A172 (cell line): ENCODE measurements at places on chromosomes 13 and 19. TPM values are rescaled to one million over a fixed set of nuclear protein-coding genes. Genes with fewer than 3 reads are reported as not detected.
A peak's percentile ranks its signal among the peaks of the same experiment; 100 is the strongest.

The OR7A5 gene
- total RNA-seq = not detected in 2 replicates

- no peak for DNase-seq
Measured at GRCh38 chr19:6416658-6417405, 7.8 kb downstream of the KHSRP start.

DNA sequence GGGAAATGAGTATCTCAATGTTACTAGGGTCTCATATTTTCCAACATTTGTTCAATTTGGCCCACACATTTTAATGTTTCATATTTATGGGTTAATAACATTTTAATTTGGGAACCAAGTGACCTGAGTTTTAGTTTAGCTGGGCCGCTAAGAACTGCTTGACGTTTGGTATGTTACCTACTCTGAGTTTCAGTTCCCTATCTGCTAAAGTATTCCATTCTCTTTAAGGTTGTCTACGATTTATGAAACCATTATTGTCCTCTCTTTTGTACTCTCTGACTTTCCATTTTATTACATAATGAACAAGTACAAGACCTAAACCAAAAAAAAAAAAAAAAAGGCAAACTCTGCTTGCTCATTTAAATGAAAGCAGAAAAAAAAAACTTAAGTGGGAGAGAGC is 89.9 kb downstream of the FGF14 start:
- no peak for DNase-seq

The MED25 gene
- 28.6 and 34.8 TPM in 2 replicates for total RNA-seq

- DNase-seq = peak; percentile 39
Measured at GRCh38 chr13:24270639-24271141, 38.7 kb upstream of the C1QTNF9 start.

GRCh38 chr13:100604918-100605710 is 16.5 kb upstream of the GGACT start:
- DNase-seq = no peak

DNA sequence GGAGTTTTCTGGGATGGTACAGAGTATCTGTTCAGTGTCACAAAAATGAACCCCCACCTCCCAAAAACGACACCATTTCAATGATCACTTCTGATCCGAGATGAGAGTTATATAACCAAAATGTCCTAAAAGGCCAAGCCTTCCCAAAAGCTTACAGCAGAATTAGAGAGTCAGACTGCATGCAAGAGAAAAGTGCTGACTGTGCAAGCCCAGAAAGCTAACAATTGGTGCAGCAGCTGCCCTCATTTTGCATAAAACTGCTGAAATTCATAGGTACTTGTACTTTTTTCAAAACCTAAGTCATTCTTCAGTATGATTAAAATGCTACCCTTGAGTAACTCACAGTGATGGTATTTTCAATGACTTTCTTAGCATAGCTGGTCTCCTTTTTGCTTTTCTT is 819.6 kb upstream of the ARGLU1 start:
- no peak for DNase-seq

GRCh38 chr13:45878966-45879365 is 27.4 kb upstream of the SIAH3 start:
- DNase-seq = no peak

- no peak for DNase-seq
Measured at GRCh38 chr13:51303063-51303552, 36.4 kb upstream of the SERPINE3 start.

The VSTM2B gene
- total RNA-seq = not detected in 2 replicates

- peak; percentile 46 for DNase-seq
Measured at GRCh38 chr13:112112534-112113276, 45.8 kb downstream of the SOX1 start.

DNA sequence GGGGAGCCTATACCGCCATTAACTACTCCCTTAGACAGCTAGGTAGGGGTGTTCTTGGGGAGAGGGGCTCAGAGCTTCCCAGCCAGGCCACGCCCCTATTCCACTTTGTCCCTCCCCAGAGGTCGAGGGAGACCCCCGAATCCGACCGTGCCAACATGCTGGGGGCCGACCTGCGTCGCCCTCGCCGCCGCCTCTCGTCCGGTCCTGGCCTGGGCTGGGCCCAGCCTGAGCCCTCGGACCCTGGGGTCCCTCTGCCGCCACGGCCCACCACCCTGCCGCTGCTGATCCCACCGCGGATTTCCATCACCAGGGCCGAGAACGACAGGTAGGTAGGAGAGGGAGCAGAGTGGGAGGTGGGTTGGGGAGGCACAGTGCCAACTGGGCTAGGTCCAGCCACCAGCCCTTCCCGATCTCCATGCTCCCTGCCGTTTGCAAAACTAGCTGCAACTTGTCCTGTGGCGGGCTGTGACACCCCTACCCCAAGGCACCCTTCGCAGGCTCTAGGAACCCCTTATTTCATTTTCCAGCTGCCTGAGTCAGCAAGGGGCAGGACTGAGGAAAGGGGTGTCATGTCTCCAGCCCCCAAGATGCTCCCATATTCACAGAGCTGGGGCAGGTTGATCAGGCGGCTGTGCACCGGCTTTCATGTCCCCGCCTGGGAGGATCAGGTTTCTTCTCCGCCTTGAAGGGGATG is 2.6 kb upstream of the PDE4A start:
- DNase-seq = no peak

GRCh38 chr13:36536546-36536945 is 104.3 kb downstream of the CCNA1 start:
- no peak for DNase-seq

DNA sequence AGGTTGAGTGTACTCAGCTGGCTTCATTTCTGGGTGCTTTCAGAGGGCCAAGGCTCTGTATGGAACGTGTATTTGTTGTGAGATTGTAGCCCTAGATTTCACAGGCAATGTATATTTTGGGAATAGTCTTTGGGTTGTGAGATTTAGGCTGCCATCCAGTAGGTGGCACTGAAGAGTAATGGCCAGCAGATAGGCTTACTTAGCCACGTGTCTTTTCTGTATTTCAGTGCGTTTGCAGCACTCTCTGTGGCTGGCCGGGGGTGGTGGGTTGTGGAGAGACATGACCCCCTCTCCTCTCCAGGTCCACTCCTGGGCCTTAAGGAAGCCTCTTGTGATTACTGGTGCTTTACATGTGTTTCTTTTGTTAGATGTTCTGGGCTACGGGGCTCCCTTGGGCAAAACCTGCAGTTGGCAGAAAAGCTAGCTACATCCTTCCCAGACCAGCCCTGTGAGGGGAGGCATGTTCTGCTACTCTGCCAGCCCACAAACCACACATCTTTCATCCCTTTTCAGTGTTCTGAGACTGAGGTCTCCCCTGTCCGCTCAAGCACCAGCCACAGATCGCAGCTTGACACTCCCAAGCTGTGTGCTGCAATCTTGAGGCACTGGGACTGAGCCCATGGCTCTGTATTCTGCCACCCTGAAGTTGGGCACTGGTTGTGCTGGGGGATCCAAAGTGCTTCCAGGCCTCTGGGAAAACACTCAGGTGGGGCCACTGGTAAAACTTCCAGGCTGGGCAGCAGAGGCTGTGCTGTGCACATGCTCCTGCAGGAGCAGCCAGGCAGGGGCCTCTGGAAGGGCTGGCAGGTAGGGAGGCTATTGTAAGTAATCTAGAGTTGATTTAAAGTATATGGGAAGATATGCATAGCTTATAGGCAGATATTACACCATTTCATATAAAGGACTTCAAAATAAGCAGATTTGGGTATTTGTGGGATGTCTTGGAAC is 1096.8 kb upstream of the PCDH20 start:
- peak; percentile 47 for DNase-seq

DNA sequence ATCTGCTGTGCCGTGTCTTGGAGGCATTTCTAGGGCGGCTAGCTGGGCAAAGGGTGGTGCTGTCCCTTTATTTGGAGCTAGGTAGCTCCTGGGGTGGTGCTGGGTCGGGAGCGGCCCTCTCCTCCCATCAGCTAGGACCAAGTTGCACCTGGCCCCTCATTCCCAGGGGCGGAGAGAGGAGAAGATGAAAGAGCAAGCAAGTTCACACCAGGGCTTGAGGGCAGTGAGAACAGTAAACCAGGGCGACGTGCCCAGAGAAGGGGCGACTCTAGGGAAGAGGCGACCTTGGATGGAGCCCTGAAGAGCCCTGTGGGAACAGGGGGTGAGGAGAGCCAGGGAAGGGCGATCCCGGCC is 17.0 kb upstream of the KCNN1 start:
- no peak for DNase-seq

DNA sequence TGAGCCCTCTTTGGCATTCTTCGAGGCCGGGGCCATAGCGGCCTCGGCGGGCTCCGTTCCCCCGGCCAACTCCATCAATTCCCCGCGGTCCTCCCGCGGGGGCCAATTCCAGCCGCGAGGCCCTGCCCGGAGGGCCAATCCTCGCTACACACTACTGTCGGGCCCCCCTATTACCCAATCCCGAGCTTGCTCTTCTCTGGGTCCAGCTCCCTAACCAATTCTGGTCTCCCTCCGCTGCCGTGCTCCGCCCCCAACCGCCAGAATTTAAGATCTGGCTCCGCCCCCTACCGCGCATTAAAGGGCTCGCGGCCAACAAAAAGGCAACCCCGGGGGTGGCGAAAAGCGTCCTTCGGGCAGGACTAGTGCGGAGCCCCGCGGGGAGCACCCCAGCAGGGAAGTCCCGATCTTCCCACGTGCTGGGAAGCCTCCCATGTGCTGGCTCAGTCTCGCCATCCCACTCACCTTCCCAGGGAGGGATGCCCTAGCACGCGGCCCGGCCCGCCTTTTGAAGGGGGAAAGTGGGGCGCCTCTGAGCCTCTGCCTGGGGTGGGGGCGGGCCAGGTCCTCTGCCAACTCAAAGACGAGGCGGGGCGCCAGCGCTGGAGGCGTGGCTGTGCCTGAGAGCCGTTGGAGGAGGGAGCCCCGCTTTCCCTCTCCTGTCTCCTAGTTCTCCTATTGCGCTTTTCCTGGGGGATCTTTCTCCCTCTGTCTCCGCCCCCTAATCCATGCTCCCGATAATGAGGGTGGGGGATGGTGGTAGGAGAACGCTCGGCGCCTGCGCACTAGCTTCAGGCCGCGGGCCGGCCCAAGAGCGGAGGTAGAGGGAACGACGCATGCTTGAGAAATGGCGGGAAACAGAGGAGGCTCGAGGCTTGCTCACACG is 3.5 kb downstream of the LIPE start:
- DNase-seq = no peak

- no peak for DNase-seq
Measured at GRCh38 chr13:109160887-109161669, 531.7 kb downstream of the MYO16 start.

- DNase-seq = no peak
Measured at GRCh38 chr13:92913840-92914239, 312.8 kb upstream of the GPC6 start.

DNA sequence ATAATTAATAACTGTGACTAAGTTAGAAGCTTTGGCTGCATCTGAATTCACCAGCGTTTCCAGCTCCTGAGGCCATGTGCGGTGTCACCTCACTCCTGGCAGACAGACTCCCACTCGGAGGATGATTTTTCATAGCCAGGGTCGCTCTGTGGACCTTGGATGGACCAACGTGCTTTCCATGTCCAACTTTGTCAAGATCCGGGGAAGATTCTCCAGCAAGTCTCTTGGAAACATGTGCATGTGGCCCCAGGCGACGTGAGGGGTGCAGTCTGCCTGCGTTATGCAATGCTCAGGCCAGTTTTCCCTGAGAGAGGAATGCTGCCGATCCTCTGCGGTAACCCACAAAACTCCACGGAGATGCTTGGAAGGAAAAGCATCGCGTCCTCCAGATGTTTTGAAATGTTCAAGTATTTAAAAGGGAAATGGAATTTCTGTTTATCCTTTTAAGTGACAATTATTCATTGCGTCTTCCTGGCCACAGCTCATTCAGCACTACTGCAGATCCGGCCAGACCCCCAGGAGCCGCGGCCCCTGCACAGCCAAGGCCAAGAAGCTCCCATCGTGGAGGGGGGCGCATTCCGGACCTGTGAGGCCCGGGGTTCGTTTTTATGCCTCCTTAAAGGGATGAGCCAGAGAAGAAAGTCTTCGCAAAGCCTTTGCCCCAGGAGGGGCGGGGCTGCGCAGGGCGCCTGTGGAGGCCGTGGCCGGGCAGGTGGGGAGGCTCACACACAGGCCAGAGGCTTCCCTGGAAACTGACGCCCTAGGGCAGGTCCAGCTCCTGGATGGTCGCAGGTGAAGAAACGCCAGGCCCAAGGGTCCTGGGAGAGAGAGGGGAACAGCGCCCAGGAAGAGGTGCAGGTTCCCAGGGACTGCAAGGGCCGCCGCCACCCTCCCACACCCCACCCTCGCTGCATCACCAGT is 46.0 kb downstream of the C13orf46 start:
- DNase-seq = peak; percentile 94

The SCEL gene
- not detected in 2 replicates for total RNA-seq

- DNase-seq = no peak
Measured at GRCh38 chr13:90336507-90336906, 1011.0 kb upstream of the MIR17HG start.

DNA sequence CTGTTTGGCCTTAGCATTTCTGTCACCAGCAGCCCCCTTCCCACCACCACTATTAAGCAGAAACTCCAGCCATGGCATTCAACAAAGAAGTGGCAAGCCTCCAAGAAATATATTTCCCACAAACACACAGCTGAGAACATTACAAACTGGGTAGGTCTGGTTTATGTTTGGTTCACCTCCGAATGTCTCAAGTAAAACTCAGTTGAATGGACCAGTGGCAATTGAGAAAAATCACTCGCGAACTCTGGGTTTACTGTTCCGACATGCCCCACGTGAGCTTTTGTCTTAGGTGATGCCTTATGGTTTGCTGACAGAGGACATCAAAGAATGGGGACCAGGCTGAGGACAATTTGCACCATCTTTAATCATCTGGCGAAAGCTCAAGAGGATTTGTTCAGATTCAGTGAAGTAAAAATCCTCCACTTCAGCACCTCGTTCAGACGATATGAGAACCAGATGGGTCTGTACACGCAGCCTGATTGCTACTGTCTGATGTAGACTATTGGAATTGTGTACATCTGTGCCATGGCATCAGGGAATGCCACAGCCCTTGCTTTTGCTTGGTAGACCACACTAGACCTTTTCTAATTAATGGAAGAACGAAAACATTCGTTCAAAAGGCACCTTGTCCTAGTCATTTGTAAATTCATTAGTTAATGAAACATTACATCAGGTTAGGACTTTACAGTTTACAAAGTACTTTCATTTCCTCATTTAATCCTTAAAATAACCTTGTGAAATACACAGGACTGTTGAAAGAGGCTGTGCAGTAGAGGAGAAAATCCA is 59.4 kb downstream of the SLC10A2 start:
- DNase-seq = no peak

DNA sequence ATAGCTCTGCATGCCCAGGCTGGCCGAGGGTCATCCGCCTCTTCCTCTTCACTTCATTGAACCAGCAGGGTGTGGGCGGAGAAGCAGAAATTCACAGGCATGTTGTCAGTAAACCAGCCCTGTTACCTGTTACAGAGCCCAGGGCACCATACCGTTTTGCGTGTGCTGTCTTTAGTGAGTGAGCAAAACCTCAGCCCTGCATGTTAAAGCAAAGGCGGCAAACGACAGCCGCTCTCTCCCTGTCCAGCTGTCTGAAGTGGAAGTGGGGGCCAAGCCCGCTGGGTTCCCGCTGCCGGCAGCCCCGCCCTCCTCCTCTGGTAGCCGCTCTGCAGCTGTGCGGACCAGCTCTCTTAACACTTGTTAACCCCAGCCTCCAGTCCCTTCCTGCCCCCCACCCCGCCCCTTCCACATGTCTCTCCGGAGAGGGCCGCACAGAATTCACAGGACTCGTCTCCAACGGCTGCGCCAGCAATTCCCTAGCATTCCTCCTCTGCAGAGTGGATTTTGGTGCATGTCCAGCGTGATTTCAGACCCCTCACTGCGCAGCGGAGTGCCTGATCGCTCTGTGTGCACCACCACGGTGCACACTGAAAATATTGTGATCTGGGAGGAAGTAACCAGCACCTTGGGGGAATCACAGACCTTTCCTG is 12.7 kb downstream of the KLHL26 start:
- DNase-seq = no peak

The INTS6 gene
- total RNA-seq = 24.2 and 26.2 TPM in 2 replicates
